ENCODE measurements at places on chromosomes 12 and 14. TPM values are rescaled to one million over a fixed set of nuclear protein-coding genes. Genes with fewer than 3 reads are reported as not detected.

The CLEC6A gene
- not detected for total RNA-seq

The CCDC85C gene
- 5.7 TPM for total RNA-seq

The TMEM132C gene
- not detected for total RNA-seq

The MANSC4 gene
- not detected for total RNA-seq

The P2RX2 gene
- total RNA-seq = not detected

The KLRC2 gene
- not detected for total RNA-seq

The GLT8D2 gene
- total RNA-seq = 4.8 TPM

The PZP gene
- total RNA-seq = 0.26 TPM

The COX8C gene
- not detected for total RNA-seq

The ANKRD52 gene
- total RNA-seq = 10.1 TPM

The COCH gene
- total RNA-seq = 7.2 TPM

The CCND2 gene
- 90.6 TPM for total RNA-seq

The TSPAN8 gene
- not detected for total RNA-seq

The GCH1 gene
- 8.5 TPM for total RNA-seq

The CLEC1B gene
- not detected for total RNA-seq

The LRRIQ1 gene
- 0.38 TPM for total RNA-seq

The IL25 gene
- under 0.01 TPM for total RNA-seq

The VRTN gene
- not detected for total RNA-seq

The ABHD12B gene
- total RNA-seq = not detected

The ERP27 gene
- total RNA-seq = not detected

The DCP1B gene
- 4.3 TPM for total RNA-seq

The DIP2B gene
- 32.7 TPM for total RNA-seq

The RDH5 gene
- total RNA-seq = 0.63 TPM

The TOMM20L gene
- total RNA-seq = not detected

The KIF21A gene
- total RNA-seq = 5.3 TPM

The WSB2 gene
- total RNA-seq = 116 TPM

The GPRC5D gene
- not detected for total RNA-seq

The TEX22 gene
- under 0.01 TPM for total RNA-seq

The PRB2 gene
- not detected for total RNA-seq

The TMEM63C gene
- total RNA-seq = 0.77 TPM

The CLEC4A gene
- total RNA-seq = not detected

The HOXC6 gene
- total RNA-seq = not detected

The KCNMB4 gene
- 0.39 TPM for total RNA-seq

The POTEG gene
- total RNA-seq = not detected

The NINJ2 gene
- total RNA-seq = 2.4 TPM

The COL2A1 gene
- total RNA-seq = not detected

The PROX2 gene
- total RNA-seq = not detected

The MYBPC1 gene
- total RNA-seq = not detected

The MARCHF9 gene
- 5.8 TPM for total RNA-seq

The GALNT8 gene
- 0.13 TPM for total RNA-seq

The NKX2-1 gene
- total RNA-seq = not detected

The ADAM20 gene
- 0.13 TPM for total RNA-seq

The FGF23 gene
- total RNA-seq = under 0.01 TPM

The KRT80 gene
- total RNA-seq = 0.39 TPM

All from dermis microvascular lymphatic vessel endothelial cell (primary cell).